ENCODE measurements at places on chromosomes 6 and 20. TPM values are rescaled to one million over a fixed set of nuclear protein-coding genes. Genes with fewer than 3 reads are reported as not detected.

DNA sequence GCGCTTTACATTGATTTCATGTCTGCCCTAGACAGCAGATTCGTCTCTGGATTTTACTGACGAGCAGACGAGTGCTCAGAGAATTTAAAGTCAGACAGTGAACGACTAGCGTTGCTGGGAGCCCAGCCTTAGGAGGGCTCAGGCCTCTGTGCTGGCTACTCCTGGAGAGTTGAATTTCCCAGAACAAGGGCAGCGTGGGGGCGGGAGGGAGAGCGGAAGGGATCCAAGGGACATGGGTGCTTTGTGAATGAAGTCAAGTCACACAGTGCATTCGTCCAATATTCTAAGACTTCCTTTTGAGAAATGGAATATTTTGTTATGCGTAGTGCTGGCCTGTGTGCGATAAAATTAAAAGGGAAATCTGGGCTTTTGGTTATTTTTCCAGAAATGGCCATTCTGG lies 126.5 kb downstream of the MYLK4 start:
- no peak for DNase-seq
- H3K4me3 ChIP-seq = no peak overlapping the region
- H3K36me3 ChIP-seq = no peaks in the 10 kb centered on the region
- no peaks in the 10 kb centered on the region for H3K4me1 ChIP-seq
- H3K27ac ChIP-seq = no peak overlapping the region
- H3K27me3 ChIP-seq = peaks cover 25% of the 10 kb centered on the region

- no peak for DNase-seq
- H3K36me3 ChIP-seq = peaks cover 18% of the 10 kb centered on the region
- H3K4me3 ChIP-seq = peak overlapping the region; percentile 94
- H3K27ac ChIP-seq = peak overlapping the region; percentile 99
Measured at GRCh38 chr6:31972709-31973350, 892 bp upstream of the DXO start.

- no peak overlapping the region for H3K4me3 ChIP-seq
- no peaks in the 10 kb centered on the region for H3K36me3 ChIP-seq
- H3K27me3 ChIP-seq = peaks cover 14% of the 10 kb centered on the region
- no peaks in the 10 kb centered on the region for H3K4me1 ChIP-seq
- DNase-seq = no peak
Measured at GRCh38 chr6:149903938-149904611, 6.2 kb upstream of the RAET1E start.

Gene DPPA5
- not detected for total RNA-seq

DNA sequence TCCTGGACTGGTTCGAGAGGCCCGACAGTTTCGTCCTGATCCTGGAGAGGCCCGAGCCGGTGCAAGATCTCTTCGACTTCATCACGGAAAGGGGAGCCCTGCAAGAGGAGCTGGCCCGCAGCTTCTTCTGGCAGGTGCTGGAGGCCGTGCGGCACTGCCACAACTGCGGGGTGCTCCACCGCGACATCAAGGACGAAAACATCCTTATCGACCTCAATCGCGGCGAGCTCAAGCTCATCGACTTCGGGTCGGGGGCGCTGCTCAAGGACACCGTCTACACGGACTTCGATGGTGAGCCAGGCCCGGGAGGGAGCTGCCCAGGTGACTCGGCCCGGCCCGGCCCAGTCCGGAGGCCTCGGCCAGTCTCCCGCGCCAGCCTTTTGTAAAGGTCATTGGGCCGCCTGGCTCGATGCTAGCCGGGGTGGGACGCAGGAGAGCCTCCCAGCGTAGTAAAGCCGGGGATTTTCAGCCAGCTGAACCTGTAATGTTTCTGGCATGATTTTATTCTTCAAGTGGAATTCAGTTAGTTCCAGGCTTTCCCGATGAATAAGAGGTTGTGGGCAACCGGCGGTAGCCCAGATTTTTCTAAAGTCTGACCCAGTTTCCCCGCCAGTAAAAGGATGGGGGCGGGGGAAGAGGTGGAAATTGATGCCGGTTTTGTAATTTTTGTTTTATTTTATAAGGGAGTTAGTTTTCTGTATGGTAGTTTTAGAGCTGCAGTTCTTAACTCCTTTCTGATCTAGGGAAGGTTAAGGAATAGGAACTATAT lies 1.4 kb downstream of the PIM1 start:
- H3K4me3 ChIP-seq = peak overlapping the region; percentile 94
- H3K27me3 ChIP-seq = no peaks in the 10 kb centered on the region
- peaks cover 56% of the 10 kb centered on the region for H3K36me3 ChIP-seq
- peaks cover 49% of the 10 kb centered on the region for H3K4me1 ChIP-seq
- DNase-seq = peak; percentile 39

Gene B3GALT4
- total RNA-seq = 5.1 TPM

Gene SYCP2L
- 0.11 TPM for total RNA-seq
